ENCODE measurements at places on chromosomes 5 and 9. TPM values are rescaled to one million over a fixed set of nuclear protein-coding genes. Genes with fewer than 3 reads are reported as not detected.

DNA sequence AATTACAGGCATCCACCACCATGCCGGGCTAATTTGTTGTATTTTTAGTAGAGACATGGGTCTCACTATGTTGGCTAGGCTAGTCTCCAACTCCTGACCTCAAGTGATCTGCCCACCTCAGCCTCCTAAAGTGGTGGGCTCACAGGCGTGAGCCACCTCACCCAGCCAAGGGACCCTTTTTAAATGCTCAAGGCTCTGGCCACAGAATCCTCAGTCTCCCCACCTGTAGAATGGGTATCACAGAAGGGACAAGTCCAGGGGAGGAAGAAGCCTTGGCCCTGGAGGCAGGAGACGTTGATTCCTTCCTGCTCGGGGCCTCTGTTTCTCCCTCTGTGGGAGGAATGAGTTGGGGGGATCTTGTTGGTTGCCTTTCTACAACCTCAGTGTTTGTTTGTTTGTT, 45.7 kb downstream of the GTF3C4 start:
- no peak overlapping the region for H3K27ac ChIP-seq
- H3K4me1 ChIP-seq: no peaks in the 10 kb centered on the region
- no peaks in the 10 kb centered on the region for H3K36me3 ChIP-seq
- no peaks in the 10 kb centered on the region for H3K27me3 ChIP-seq
- H3K4me3 ChIP-seq: no peak overlapping the region

DNA sequence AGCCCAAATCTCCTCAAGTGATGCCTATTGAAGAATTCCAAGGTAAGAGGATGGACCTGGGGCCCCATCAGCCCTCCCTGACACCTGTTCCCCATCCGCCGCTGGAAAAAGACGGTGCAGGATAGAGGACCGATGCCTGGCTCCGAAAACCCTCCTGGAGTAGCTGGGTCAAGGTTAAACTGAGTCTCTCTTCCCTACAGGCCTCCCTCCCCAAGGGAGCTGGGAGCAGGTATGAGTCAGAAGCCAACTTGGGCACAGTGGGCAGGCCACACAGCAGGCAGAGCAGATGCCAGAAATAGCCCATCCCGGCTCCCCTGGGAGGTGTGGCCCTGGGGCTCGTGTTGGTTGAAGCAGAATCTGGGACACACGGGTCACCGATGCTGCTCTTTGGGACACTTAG, 75.6 kb downstream of the NTNG2 start:
- no peaks in the 10 kb centered on the region for H3K36me3 ChIP-seq
- H3K27ac ChIP-seq: no peak overlapping the region
- H3K4me1 ChIP-seq: peaks cover 2% of the 10 kb centered on the region
- no peaks in the 10 kb centered on the region for H3K27me3 ChIP-seq

- no peaks in the 10 kb centered on the region for H3K36me3 ChIP-seq
- no peak overlapping the region for H3K27ac ChIP-seq
- H3K4me3 ChIP-seq: no peak overlapping the region
- no peak for DNase-seq
Measured at GRCh38 chr9:16879416-16879815, 8.9 kb upstream of the BNC2 start.

DNA sequence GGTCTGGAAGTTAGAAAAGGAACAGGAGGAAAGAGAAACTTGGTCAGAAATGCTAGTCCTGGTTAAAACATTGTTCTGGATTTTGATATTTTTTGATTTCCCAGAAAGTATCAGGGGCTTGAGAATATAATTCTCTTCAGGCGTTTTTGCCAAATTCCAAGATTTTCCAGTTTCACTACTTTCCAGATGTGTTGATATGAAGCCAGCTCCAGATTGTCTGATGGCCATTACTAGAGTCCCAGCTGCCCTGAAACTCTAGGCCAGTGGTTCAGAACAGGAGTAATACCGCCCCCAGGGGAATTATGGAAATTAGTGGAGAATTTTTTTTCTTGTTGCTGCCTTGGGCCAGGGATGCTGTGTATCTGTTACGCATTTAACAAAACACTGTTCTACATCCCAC, 88.6 kb downstream of the KCNN2 start:
- no peaks in the 10 kb centered on the region for H3K27me3 ChIP-seq
- no peaks in the 10 kb centered on the region for H3K4me1 ChIP-seq
- H3K36me3 ChIP-seq: no peaks in the 10 kb centered on the region
- no peak for DNase-seq
- H3K27ac ChIP-seq: no peak overlapping the region

Gene ZNF462
- 61.6 TPM for total RNA-seq

GRCh38 chr5:124948754-124949275, 202.4 kb upstream of the ZNF608 start:
- DNase-seq: no peak
- H3K4me3 ChIP-seq: no peak overlapping the region
- no peak overlapping the region for H3K27ac ChIP-seq

Gene LCN2
- not detected for total RNA-seq

DNA sequence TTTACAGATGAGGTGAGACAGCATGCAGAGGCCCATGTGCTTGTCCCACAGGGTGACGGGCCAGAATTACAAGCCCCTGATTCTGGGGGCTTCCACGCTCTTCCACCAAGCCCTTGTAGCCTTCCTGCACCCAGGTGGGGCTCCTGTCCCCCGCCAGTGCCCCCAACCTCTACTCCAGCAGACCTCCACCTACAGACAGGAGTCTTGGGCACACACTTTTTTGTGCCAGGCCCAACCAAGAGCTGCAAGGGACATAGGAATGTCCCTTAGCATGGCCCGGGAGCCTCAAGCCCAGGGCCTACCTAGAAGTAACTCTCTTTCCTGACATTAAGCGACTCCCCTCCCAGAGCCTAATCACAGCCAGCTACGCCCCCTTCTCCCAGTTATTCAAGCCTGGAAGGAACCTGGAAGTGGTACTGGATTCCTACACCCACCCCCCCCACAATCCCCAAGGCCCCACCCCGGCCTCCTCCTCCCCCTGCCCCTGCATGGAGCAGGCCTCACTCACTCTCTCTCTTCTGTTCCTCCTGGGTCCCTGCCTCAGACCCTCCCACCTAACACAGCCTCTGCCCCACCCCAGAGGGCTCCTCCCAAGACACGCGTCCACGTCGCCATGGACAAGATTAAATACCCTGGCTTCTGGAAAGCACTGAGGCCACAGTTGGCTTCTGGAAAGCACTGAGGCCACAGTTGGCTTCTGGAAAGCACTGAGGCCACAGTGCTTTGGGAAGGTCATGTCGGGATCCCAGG, 30.5 kb downstream of the ADAMTS2 start:
- DNase-seq: no peak
- no peak overlapping the region for H3K4me3 ChIP-seq
- peaks cover 16% of the 10 kb centered on the region for H3K4me1 ChIP-seq
- H3K27me3 ChIP-seq: no peaks in the 10 kb centered on the region
- H3K36me3 ChIP-seq: no peaks in the 10 kb centered on the region

Gene NRG2
- total RNA-seq: 13.0 TPM

DNA sequence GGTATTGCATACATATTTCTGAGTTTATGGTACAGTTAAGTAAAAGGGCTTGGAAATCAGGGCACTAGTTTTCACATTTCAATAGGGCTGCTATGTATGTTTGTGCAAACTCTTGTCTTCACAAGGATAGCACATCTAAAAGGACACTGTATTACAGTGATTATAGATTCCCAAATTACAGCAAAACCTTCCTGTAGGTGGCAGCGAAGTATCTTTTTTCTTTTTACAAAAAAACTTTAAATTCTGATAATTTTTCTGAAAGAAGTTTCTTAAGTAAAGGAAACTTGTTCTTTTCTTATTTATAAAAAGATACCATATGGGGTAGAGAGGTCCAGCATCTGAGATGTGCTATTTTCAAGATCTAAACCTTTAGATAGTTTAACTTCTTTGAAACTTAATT, 337.8 kb downstream of the PTPRD start:
- H3K4me1 ChIP-seq: no peaks in the 10 kb centered on the region
- H3K27ac ChIP-seq: no peak overlapping the region
- no peak overlapping the region for H3K4me3 ChIP-seq
- H3K27me3 ChIP-seq: no peaks in the 10 kb centered on the region

DNA sequence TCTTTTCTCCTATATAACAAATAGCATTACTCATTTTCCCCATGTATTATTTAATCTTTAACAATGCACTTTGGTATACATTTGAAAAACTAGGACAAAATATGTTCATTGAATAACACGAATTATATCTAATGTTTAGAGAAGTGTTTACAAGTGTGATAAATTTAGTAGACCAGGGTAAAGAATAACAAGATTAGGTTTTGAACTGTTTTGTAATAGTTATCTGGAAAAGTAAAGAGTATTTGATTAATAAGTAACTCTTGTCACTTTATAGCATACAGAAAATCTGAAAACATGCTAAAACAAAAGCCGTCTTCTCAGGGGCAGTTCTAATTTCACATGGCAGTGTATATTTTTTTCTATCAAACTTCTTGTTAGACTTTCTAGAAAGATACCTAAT, 58.5 kb downstream of the PPIC start:
- no peaks in the 10 kb centered on the region for H3K36me3 ChIP-seq
- H3K27me3 ChIP-seq: no peaks in the 10 kb centered on the region
- no peak overlapping the region for H3K27ac ChIP-seq
- H3K4me3 ChIP-seq: no peak overlapping the region
- H3K4me1 ChIP-seq: no peaks in the 10 kb centered on the region
- no peak for DNase-seq

DNA sequence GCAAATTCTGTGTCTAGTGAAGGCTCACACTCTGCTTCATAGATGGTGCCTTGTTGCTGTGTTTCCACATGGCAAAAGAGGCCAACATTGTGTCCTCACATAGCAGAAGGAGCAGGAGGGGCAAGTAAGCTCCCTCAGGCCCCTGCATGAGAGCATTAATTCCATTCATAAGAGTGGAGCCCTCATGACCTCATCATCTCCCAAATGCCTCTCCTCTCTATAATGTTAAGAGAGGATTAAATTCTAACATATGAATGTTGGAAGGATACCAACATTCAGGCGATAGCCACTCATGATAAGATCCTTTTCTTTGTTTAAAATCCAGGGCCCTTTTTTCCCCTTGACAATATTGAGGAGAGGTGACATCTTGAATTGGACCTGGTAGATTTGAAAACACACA, 35.2 kb upstream of the PAM start:
- no peaks in the 10 kb centered on the region for H3K27me3 ChIP-seq
- no peak overlapping the region for H3K4me3 ChIP-seq
- H3K27ac ChIP-seq: no peak overlapping the region
- DNase-seq: no peak
- H3K4me1 ChIP-seq: no peaks in the 10 kb centered on the region

Gene ASPN
- total RNA-seq: 0.39 TPM

Gene SLCO4C1
- 2.1 TPM for total RNA-seq

- H3K4me3 ChIP-seq: no peak overlapping the region
- no peak overlapping the region for H3K27ac ChIP-seq
- no peaks in the 10 kb centered on the region for H3K4me1 ChIP-seq
- H3K27me3 ChIP-seq: no peaks in the 10 kb centered on the region
- DNase-seq: no peak
Measured at GRCh38 chr9:85502815-85503655, 238.7 kb downstream of the AGTPBP1 start.

Gene HTR1A
- total RNA-seq: 0.68 TPM

Gene OLFM1
- 24.4 TPM for total RNA-seq

- peak; percentile 36 for DNase-seq
- H3K27ac ChIP-seq: peak overlapping the region; percentile 33
- H3K27me3 ChIP-seq: no peaks in the 10 kb centered on the region
- H3K4me3 ChIP-seq: no peak overlapping the region
- peaks cover 19% of the 10 kb centered on the region for H3K4me1 ChIP-seq
- H3K36me3 ChIP-seq: no peaks in the 10 kb centered on the region
Measured at GRCh38 chr5:68950930-68951329, 142.9 kb upstream of the SLC30A5 start.

Gene MUSK
- total RNA-seq: 11.6 TPM

Gene MFAP3
- total RNA-seq: 30.0 TPM

- no peaks in the 10 kb centered on the region for H3K27me3 ChIP-seq
- no peak for DNase-seq
- H3K27ac ChIP-seq: no peak overlapping the region
Measured at GRCh38 chr5:178672630-178673029, 45.8 kb upstream of the CLK4 start.

Gene STKLD1
- total RNA-seq: 8.4 TPM

- no peak overlapping the region for H3K27ac ChIP-seq
- DNase-seq: no peak
- H3K27me3 ChIP-seq: no peaks in the 10 kb centered on the region
- no peaks in the 10 kb centered on the region for H3K36me3 ChIP-seq
- no peak overlapping the region for H3K4me3 ChIP-seq
- no peaks in the 10 kb centered on the region for H3K4me1 ChIP-seq
Measured at GRCh38 chr5:79590396-79590999, 21.7 kb upstream of the TENT2 start.

DNA sequence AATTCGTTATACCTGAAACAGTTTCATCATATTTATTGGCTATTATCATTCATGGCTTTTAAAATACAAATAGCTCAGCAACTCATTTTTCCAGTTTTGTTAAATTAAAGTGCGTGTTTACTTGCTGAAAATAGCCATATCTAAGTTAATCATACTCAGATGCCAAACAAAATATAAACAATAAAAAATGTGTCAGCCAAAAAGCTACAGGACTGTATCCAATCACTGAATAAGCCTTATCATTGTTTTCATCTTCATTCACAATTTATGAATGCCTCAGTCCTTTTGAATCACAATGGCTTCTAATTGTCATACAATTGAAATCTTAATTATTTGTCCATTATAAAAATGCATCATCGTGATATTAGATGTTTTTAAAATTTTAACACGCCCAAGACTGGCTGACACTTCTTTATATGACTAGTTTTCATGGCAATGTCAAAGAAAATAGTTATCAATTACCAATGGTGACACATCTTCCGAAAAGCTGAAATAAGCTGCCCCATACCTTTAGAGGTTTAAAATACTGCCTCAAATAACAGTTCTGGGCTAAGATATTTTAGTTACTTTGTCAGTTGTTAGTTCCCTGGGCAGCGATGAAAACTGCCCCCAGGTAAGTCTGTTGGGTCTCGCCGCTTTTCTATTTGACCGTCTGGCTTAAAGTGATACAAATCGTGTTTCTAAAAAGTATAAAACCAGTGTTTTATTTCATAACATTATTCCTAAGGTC, 1.8 kb downstream of the NFIB start:
- no peaks in the 10 kb centered on the region for H3K36me3 ChIP-seq
- H3K4me3 ChIP-seq: peak overlapping the region; percentile 78
- DNase-seq: no peak
- no peaks in the 10 kb centered on the region for H3K27me3 ChIP-seq
- H3K4me1 ChIP-seq: peaks cover 5% of the 10 kb centered on the region

GRCh38 chr5:14748180-14748900, 83.8 kb downstream of the OTULIN start:
- H3K4me3 ChIP-seq: no peak overlapping the region
- H3K27me3 ChIP-seq: no peaks in the 10 kb centered on the region
- no peaks in the 10 kb centered on the region for H3K36me3 ChIP-seq
- peaks cover 6% of the 10 kb centered on the region for H3K4me1 ChIP-seq

Gene SPATA31D4
- 2.7 TPM for total RNA-seq

Gene OR1J2
- 0.62 TPM for total RNA-seq

DNA sequence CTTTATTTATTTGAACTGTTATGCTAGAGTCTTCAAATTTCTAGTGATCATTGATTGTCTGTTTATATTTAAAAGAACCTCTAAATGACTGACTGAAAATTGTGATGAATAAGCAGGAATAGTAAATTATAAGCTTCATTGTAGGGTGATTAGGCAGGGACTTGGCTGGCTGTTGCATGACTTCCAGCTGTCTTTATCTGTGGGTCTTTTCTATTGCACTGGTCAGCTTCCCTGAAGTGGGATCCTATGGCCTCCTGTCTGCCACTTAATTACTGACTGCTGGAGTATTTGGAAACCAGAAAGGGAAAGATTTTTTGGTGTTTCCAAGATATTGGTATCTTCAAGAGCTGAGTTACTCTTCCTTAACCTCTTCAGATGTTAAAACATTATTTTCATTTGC, 123.0 kb upstream of the CCNH start:
- no peak overlapping the region for H3K27ac ChIP-seq
- no peak overlapping the region for H3K4me3 ChIP-seq

Gene NRARP
- total RNA-seq: 14.4 TPM

Data from testis (tissue), 5 donors.